ENCODE measurements at places on chromosomes 3 and 15. TPM values are rescaled to one million over a fixed set of nuclear protein-coding genes. Genes with fewer than 3 reads are reported as not detected.

The C3orf20 gene
- total RNA-seq, result not detected

The SLC24A1 gene
- 4.1 TPM for total RNA-seq

The RAF1 gene
- total RNA-seq, result 66.0 TPM

The STAB1 gene
- total RNA-seq, result 0.07 TPM

The SLC38A3 gene
- total RNA-seq, result 0.15 TPM

Measured in A549 treated with AZD2906 at 1 μM for 4 hours (cell line).